ENCODE measurements at places on chromosomes 5 and 9.

GRCh38 chr5:11733840-11734192 is 170.4 kb downstream of the CTNND2 start:
- DNase-seq = no peak

GRCh38 chr9:102587281-102587680 is 407.9 kb upstream of the CYLC2 start:
- no peak for DNase-seq

GRCh38 chr5:18281947-18282581 is 647.8 kb downstream of the TAF11L14 start:
- DNase-seq = no peak

DNA sequence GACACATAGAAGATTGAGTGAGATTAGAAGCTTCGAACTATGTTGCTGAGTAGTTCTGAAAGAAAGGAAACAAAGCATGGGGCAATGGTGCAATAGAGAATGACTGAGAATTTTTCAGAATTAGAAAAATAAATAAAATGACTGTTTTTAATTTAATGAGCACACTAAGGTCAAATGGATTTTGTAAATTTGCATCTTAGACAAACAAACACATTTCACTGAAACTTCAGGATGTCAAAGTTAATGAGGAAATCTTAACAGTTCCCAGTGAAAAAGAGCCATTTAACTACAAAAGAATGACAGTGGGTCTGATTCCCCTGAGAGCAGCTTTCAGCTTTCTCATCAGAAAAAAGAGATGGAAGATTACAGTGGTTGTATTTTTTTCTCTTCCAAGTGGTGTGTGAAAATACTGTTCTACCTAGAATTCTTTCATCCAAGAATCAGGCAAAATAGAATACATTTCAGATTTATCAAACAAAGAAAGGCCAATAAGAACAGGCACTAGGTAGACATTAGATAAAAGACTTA is 591.9 kb downstream of the SEMA5A start:
- DNase-seq = no peak

- no peak for DNase-seq
These were observed 217.0 kb upstream of the TARS1 start for GRCh38 chr5:33223563-33224284.

DNA sequence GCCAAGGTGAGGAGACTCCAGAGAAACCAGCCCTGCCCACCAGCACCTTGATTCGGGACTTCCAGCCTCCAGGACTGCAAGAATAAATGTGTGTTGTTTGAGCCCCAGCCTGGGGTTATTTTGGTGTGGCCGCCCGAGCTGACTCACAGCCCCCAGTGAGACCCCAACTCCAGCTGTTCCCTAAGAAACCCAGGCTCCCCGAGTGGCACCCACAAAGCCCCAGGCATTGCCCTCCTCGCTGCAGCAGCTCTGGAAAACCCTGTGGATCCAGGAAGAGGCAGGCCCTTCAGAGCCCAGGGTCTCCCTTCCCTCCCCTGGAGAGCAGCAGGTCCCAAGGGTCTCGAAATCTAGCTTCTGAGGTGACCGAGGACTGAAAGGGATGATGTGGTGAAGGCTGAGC is 69.2 kb upstream of the PPP1R26 start:
- DNase-seq = no peak

GRCh38 chr5:11719888-11720481 is 184.3 kb downstream of the CTNND2 start:
- no peak for DNase-seq

- DNase-seq = no peak
These were observed 480.9 kb downstream of the MTRR start for GRCh38 chr5:8349855-8350254.

DNA sequence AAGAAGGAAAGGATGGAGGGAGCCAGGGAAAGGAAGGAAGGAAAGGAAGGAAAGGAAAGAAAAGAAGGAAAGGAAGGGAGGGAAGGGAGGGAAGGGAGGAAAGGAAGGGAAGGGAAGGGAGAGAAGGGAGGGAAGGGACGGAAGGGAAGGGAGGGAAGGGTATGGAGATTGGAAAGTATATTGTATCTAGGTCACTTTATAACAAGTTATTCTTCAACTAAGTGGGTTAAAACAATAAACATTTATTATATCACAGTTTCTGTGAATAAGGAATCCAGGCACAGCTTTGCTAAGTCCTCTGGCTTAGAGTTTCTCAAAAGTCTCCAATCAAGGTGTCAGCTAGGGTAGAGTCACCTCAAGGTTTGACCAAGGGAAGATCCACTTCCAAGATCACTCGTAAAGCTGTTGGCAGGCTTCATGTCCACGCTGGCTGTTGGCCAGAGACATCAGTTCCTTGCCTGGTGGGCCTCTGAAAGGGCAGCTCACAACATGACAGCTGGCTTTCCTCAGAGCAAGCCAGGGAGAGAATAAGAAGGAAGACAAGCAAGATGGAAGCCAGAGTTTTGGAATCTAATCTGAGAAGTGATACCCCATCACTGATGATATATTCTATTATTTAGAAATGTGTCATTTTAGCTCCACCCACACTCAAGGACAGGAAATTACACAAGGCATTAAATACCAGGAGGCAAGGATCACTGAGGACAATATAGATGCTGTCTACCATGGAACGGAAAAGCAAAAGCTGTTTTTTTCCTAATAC is 105.1 kb downstream of the DEPDC1B start:
- no peak for DNase-seq

DNA sequence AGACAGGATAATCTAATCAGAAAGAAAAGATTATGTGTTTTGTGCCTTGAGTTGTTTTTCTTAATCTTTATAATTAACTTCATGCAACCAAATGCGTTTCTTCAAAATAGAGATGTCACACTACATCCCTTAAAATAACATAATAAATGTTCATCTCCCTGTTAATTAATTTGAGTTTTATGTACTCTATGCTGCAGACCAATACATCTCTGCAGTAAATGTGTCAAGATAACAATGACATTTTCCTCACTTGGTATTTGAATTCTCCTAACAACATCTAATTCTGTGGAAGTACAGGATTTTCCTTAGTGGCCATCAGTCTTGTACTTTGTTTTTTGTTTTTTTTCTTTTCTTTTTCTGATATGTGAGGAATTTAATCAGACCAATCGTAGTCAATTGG is 279.2 kb upstream of the TYRP1 start:
- DNase-seq = no peak

- DNase-seq = no peak
These were observed 276.4 kb downstream of the FBXL7 start for GRCh38 chr5:15776346-15776745.

GRCh38 chr9:134503301-134504105 is 138.1 kb upstream of the COL5A1 start:
- DNase-seq = no peak

DNA sequence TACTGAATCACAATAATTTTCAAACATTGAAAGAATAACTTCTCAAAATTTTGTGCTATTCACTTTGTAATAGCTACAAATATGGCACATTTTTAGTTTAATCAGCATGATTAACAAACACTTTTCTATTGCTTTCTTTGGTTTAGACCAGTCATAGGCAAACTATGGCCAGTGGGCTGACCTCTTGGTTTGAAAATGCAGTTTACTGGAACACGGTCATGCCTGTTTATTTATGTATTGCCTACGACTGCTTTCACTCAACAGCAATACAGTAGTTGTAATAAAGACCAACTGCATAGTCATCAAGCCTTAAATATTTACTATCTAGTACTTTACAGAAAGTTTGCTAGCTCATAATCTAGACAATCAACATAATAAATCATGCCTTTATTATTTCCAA is 810.8 kb downstream of the TLE1 start:
- no peak for DNase-seq

DNA sequence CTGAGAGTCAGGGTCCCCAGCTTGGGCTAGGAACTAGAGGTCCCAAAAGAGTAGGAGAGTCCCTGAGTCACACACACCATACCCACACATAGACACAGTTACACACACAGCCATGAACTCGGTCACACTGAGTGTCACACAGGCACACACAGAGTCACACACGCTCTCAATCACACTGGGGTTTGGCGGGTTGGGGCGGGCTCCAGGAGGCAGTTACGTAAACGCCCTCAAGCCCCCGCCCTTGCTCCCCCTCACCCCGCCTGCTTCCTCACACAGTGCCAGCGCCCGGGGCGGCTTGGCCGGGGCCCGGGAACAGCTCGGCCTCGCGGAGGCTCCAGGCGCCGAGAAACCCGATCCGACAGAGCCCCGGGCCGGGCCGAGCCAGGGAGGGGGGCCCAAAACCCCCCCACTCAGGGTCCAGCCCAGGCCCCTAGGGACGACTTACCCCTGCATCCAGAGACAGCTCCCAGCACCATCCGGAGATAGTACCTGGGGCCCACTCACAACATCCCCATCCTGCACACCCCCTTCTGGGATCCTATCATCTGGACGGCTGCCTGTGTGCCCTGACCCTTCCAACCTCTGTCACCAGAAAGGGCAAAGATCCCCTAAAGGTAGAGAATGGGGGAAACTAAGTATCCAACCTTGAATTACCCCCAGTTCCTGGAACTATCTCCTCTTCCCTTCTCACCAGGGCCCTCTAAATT is 3.5 kb upstream of the CNTFR start:
- no peak for DNase-seq

- no peak for DNase-seq
These were observed 5.5 kb downstream of the TSTD2 start for GRCh38 chr9:97627624-97628023.

GRCh38 chr5:145551714-145552113 is 283.4 kb downstream of the PRELID2 start:
- no peak for DNase-seq

GRCh38 chr9:124621371-124622328 is 114.5 kb upstream of the NR5A1 start:
- DNase-seq = no peak

- no peak for DNase-seq
These were observed 78.2 kb downstream of the EFNA5 start for GRCh38 chr5:107592515-107592914.

- no peak for DNase-seq
These were observed 19.8 kb downstream of the FAM151B start for GRCh38 chr5:80507663-80508062.

DNA sequence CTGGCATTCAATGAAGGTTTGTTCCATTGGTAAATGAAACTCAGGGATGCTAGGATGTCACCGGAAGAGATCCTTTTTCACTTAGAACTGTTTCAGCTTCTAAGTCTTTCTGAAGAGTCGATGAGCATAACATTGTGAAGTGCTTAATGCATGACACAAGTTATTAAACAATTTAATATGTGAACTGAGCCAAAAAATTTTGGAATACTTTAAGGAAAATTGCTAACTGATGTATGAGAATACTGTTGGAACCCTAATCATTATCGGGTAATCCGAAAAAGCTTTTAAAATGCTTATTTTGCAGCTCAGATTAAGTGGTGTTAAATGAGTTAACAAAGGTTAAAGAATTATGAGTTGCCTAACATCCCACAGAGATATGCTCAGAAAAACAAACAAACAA is 34.9 kb downstream of the DMRT2 start:
- DNase-seq = no peak

DNA sequence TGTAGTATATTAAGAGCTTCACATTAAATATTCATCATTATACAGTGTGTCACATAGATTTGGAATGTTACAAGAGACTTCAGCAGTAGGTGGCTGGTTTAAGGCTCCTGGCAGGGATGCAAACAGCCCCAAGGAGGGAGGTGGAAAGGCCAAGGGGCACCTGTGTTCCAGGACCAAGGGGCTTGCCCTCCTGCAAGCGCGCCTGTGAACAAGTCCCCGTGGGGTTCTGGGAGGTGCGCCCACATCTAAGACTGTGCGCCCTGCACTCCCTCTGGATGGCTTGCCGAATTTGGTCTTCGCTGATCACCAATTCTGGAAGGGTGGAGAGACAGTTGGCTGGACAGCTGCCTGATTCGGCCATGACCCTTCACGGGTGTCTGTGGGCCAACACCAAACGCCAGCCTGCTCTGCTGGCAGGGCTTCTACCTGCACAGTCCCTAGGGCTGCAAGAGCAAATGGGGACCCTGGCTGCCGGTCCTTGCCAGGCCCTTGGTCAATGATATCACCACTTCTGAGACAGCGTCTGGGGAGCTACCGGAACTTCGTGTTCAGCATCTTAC is 12.1 kb upstream of the SLC25A51 start:
- no peak for DNase-seq

GRCh38 chr9:131722255-131722654 is 17.6 kb downstream of the RAPGEF1 start:
- DNase-seq = no peak

GRCh38 chr5:62707131-62707530 is 128.5 kb downstream of the LRRC70 start:
- no peak for DNase-seq

- peak; percentile 81 for DNase-seq
These were observed 16.3 kb downstream of the NMRK1 start for GRCh38 chr9:75071530-75072122.

DNA sequence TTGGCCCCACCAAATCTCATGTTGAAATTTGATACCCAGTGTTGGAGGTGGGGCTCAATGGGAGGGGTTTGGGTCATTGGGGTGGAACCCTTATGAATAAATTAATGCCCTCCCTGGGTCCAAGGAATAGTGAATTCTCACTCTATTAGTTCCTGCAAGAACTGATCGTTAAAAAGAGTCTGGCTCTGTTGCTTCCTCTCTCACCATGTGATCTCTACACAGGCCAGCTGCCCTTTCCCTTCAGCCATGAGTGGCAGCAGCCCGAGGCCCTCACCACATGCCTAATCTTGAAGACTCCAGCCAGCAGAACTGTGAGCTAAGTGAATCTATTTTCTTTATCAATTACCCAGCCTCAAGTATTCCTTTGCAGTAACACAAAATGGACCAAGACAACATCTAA is 106.0 kb downstream of the CAAP1 start:
- DNase-seq = no peak

GRCh38 chr9:90881648-90882047 is 80.0 kb downstream of the SYK start:
- DNase-seq = no peak

DNA sequence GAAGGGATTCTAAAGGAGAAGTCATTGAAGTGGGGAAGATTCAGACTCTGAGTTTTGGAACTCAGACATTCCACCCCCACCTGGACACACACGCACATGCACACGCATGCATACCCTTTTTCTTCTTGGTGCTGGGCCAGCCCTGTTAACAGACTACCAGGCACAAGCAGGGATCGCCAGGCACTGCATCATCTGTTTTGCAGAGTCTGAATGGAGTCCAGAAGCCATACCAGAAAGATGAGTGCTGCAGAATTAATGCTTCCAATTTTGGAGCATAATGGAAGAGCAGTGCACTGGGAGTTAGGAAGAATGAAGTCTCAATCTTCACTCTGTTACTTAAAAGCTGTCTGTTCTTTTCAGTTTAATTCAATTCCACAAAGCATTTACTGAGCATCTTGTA is 95.5 kb downstream of the PDE8B start:
- no peak for DNase-seq

DNA sequence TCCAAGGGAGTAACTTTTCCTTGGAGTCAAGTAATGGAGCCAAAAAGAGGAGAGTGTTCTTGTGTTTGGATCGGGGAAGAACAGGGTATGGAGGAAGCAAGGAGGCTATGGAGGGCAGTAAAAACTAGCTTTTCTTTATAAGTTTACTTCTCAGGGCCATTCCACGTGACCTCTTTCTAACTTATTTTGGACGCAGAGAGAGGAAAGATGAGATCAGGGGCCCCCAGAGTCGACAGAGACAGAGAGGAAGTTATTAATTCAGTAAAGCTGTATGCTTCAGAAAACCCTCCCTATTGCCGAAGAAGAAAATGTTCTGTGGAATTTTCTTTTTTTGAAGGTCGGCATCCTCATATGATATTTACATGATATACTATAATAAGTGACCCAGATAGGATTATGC is 233.8 kb upstream of the MPDZ start:
- no peak for DNase-seq

Data from CD4-positive, alpha-beta T cell treated with Interleukin-6 for 4 hours (primary cell).